Stimulated activated CD4-positive, alpha-beta T cell treated with anti-CD3 and anti-CD28 coated beads, Interleukin-1b, Interleukin-23, amount 100 ng/mL, for 48 hours (primary cell): ENCODE measurements at places on chromosomes 4 and X.

- DNase-seq: no peak
Observed at GRCh38 chr4:130163701-130164100, 1067.7 kb downstream of the C4orf33 start.

- DNase-seq: no peak
Observed at GRCh38 chr4:38230121-38230801, 270.1 kb downstream of the PTTG2 start.

- no peak for DNase-seq
Observed at GRCh38 chrX:122055979-122056715, 1008.7 kb downstream of the GLUD2 start.

DNA sequence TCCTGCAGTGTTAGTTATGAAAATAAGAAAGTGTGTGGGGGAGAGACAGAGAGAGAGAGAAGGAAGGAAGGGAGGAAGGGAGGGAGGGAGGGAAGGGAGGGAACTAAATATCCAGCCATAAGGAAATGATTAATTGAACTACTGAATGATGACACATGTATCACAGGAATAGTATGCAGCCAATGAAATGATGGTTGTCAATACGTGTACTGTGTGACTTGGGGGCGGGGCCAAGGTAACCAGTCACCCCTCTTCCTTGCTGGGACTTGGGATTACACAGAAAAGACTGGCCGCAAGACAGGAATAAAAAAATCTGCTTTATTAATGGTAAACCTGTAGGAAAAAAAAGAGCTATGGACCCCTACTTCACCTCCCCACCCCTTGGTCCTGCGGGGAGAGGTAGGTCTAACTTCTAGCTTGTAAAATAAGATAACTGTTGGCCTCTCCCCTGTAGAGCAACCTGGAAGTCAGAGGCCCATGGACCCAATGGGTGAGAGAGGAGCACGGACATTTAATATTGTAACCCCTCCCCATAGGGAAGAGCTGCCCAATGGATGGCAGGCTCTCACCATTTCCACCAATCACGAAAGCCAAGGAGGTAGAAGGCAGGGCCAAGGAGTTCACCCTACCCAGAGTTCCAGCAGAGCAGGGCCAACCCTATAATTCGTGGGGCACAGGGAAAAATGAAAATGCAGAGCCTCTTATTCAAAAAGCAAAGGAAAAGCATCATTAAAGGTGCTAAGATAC lies 7.4 kb downstream of the PPP2R2C start:
- DNase-seq: no peak

GRCh38 chr4:110472583-110473329 lies 3.2 kb upstream of the ENPEP start:
- DNase-seq: no peak

DNA sequence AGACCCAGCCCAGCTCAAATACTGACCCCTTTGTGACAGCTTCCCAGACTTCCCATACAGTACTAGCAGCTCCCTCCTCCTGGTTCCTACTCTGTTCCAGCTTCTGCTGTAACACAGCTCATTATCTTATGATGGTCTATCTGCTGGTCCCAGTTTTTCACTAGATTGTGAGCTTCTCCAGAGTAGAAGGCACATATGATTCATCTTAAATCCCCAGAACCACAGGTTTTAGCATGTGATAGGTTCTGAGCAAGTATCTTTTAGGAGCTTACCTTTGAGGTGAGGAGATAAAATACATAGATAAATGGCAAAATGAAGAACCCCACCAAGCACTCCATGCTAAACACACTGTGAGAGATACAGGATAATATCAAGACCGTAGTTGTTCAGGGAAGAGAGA lies 27.6 kb upstream of the ANXA3 start:
- DNase-seq: no peak

DNA sequence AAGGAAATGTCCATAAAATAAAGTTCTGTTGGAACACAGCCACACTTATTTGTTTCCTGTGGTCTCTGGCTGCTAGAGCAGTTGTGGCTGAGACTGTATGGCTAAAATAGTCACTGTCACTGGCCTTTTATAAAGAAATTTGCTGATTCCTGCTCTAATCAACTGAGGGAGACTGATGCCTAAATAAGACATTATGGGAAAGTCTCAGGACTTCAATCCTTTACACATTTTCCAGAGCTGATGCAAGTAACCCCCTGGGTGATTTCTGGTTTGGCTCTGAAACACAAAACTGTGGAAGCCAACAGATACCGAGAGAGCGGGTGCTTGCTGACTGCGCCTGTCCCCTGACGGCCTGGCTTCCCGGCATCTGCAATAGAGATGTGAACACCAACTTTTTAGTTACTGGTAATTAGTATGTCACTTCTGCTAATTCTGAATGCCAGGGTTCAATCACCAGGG lies 64.0 kb downstream of the POLR2B start:
- no peak for DNase-seq

DNA sequence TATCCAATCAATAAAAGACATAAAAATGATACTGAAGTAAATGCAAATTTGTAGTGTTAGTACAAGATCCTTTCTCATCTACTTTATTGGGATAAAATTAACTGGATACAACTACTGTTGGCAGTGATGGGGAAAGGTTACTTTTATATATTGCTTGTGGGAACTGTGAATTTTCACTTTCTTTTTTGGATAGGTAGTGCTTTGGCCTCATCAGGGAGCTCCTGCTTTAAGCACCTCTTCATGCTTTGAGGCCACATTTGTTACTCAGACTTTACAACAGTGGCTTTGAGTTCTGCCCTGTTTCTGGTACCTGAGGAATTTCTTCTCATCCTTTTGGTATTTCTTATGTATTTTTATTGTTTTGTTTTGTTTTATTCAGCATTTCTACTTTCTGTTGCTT lies 316.8 kb upstream of the ZCCHC13 start:
- no peak for DNase-seq

GRCh38 chrX:41442824-41443550 lies 4.2 kb upstream of the NYX start:
- DNase-seq: no peak

DNA sequence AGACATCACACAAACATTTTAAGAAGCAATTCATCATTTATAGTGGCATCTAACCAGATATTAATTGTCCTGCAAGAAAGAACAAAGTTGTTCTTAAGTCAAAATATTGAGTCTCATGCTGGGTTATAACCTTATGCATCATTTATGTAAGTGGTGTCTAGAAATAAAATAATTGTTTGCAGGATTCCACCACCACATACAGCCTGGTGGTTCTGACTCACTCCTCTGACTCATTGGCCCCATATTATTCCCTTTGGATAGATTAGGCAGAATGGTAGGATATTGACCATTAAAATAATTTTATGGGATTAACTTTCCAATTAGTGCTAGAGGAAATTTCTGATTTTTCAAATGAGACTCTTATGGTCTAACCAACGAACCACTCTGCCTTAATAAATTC lies 384.5 kb downstream of the GRXCR1 start:
- DNase-seq: no peak

GRCh38 chr4:141609243-141609642 lies 27.1 kb upstream of the IL15 start:
- no peak for DNase-seq

DNA sequence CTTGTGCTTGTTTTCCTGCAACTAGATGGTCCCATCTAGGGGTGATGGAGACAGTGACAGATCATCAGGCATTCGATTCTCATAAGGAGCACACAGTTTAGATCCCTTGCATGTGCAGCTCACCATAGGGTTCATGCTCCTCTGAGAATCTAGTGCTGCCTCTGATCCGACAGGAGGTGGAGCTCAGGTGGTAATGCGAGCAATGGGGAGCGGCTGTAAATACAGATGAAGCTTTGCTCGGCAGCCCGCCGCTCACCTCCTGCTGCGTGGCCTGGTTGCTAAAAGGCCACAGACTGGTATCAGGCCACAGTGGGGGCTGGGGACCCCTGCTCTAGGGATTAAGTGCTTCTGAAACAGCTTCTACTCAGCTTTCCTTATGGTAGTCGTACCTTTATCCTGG lies 28.5 kb upstream of the CCDC110 start:
- DNase-seq: no peak

DNA sequence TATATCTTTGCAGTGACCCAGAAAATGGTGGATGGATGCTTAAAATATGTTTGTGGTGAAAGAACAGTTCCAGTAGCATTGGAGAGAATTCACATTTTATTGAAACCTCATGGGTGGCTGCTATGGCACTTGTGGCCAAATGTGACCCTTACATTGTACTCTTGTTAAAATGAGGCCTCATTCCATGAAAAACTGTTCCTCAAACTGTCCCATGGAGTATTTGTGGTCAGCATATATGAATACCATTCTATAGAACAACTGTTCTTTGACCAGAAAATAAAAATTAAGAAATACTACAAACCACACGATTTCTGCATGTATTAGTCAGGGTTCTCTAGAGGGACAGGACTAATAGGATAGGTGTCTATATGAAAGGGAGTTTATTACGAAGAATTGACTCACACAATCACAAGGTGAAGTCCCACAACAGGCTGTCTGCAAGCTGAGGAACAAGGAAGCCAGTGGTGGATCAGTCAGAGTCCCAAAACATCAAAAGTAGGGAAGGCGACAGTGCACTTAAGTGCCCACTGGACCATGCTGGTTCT lies 35.1 kb downstream of the GEMIN8 start:
- no peak for DNase-seq

DNA sequence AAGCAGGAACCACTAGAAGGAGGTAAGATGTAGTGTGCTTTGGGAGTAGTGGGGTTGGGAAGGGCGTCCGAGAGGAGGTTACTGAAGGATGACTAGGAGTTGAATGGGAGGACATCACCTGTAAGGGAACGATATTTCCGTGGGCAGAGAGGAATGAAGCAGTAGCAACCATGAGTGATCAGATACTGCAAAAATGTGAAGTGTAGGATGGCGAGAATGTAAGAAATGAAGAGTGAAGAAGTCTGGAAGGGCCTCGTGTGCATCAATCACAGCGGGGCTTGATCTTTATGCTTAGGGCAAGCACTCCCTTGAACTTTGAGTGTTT lies 594 bp downstream of the MSMO1 start:
- no peak for DNase-seq

DNA sequence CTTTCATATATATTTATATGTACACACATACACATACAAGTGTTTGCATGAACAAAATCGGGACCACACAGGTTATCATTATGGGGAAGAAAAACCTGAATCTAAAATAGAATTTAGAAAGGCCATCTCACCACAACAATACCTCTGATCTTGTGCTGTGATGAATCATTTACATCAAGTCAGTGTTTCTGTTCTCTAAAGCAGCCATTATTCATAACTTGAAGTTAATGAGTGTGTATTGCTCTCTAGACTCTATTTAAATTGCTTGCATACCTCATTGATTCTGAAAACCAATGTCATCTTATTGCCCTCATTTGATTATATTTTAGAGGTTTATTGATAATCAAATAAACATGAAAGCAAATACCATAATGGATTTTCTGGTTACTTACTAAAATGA lies 71.6 kb downstream of the FAM114A1 start:
- DNase-seq: no peak

- peak; percentile 64 for DNase-seq
Observed at GRCh38 chr4:3013839-3014350, 50.5 kb downstream of the GRK4 start.

DNA sequence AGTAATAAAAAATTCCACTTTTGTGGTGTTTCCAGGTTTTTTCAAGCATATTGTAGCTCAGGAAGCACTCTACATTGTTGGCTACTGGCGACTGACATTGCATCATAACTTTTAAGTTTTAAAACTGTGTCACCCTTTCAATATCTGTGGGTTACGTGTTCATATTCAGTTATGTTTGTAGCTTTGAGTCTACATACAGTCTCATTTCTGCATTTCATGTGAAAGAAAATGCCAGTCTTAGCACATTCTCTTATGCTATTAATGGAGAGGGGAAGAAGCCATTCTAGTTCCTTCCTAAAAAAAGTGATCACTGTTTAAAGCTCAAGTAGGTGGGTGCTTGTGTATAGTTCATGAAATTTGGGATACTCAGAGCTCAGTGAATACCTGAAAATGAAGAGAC lies 38.1 kb downstream of the DIAPH2 start:
- no peak for DNase-seq

DNA sequence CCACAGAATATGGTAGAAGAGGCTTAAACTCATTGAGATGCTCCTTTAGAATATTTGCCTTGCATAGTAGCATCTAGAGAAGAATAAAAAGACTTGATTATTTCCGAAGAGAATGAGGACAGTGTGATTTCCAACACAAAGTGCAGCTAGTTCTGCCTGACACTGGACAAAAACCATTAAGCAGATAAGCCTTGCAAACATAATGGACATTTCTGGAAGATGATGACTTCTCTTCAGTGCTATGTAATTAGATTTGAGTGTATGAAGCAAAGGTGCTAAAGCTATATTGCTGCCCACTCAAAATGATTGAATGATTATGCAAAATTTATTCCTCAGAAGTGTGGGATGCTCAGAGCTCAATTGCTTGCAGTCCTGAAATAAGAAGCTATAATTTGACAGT lies 156.4 kb downstream of the VEGFC start:
- DNase-seq: no peak

GRCh38 chrX:136200466-136200865 lies 50.7 kb downstream of the MAP7D3 start:
- DNase-seq: no peak

DNA sequence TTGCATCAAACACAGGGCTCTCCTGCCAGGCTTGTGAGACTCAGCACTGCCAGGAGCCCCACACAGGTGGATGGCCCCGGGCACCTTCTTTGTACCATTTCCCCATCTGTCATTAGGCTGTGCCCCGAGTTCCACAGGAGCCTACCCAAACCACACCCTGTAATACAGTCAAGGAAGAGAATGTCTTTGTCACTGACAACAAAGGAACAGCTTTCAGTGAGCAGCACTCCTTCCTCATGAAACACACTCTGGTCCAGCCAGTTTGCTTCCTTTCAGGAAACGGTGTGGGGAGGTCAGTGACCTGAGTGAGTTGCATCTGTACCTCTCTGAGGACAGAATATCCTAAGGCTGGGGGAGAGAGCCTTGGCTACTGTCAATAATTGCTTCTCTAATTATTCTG lies 53.7 kb downstream of the LNX1 start:
- DNase-seq: no peak

GRCh38 chrX:71540801-71541200 lies 7.9 kb downstream of the OGT start:
- DNase-seq: no peak

DNA sequence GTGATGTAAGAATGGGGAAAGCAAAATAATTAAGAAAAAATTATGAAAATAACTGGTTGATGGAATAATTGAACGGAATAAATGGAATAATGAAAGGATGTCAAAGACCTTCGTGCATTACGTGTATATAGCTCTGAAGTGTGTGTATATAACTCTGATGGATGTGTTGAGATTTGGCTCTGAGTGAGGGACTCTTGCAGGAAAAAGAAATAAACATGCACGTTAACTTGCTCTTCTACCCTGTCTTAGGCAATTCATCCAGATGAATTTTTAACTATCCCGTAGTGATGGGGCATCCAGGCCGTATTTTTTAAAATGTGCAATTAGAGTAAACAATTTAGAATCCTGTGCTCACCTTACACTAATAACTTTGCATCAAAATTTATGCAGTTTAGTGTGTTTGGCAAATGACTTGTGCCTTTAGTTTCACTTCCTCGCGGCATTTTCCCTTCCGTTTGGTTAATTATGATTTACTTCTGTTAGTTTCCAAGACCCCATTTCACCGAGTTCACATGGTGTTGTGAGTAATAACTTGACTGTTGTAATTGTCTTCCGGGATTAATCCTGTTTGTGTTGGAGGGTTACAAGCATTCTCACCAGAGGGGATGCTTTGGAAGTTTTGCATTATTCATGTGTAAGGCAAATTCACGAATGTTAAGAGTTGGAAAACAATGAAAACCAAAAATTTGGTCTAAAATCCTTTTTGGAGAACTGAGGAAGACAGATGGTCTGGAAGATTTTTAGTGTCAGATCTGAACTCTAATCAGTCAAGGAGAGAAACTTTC lies 256.5 kb upstream of the FAT1 start:
- DNase-seq: no peak
